Fibroblast of mammary gland (primary cell): ENCODE measurements at places on chromosomes 6 and 20.

- DNase-seq = no peak
These were observed 150.7 kb upstream of the SYNDIG1 start for GRCh38 chr20:24318569-24319352.

GRCh38 chr6:135637701-135638100 lies 140.2 kb upstream of the AHI1 start:
- peak; percentile 19 for DNase-seq

DNA sequence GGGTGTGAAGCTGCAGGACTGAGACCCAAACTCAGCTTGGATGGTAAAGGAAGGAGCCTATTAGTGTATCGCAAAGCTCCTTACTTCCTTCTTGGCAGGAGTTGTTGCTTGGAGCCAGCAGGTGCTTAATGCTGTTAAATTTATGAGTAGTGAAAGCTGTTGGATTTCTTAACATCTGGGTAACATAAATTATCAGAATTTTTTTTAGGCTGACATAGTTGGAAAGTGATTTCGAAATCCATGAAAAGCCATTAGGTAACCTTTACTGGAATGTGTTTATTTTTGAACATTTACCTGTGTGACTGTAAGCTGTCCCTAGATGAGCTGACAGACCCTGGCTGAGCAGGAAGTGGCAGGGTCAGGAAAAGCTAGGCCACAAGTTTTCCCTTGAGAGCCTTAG lies 470.4 kb upstream of the SLC35B3 start:
- DNase-seq = no peak

DNA sequence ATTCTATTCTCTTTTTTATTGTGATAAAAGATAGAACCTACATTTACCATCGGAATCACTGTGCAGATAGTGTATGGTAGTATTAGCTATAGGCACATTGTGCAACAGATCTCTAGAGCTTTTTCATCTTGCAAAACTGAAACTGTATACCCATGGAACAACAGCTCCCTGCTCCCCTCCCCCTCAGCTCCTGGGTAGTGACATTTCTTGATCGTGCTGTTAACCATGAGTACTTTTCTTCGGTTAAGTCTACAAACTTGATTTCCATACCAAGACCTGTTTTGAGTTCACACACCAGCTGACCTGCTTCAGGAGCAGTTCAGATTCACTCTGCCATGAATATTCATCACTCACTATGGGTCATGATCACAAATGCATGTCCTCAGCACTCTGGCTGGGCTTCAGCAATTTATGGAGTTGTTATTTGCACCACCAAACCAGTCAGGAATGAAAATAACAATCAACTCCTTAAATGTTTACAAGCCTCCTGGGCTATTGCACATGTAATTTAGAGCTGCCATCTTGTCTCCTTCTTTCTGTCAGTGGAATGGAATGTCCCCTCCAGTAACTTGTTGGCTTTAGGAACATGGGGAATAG lies 32.8 kb downstream of the PRDM1 start:
- no peak for DNase-seq
